Stomach (tissue), 19 donors: ENCODE measurements at places on chromosomes 3 and 15. TPM values are rescaled to one million over a fixed set of nuclear protein-coding genes. Genes with fewer than 3 reads are reported as not detected.

GRCh38 chr15:89021224-89021623 lies 67.0 kb upstream of the ABHD2 start:
- no peak for DNase-seq

DNA sequence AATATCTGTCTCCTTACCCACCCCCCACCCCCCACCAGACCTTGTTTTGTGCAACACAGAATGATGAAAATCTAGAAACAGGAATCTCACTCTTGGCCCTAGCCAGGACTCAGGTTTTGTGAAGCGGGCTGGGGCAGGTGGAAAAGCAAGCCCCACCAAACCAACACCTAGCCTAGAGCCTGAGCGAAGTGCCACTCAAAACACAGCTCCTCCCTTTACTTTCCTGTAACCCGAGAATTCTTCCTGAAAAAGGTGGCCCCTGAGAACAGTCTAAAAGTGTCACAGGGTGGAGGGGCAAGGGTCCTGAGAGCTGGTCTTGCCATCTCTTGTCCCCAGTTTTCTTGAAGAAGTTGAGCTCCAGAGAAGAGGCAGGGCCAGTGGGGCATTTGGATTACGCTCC lies 17.4 kb upstream of the RPUSD3 start:
- DNase-seq, result no peak

- DNase-seq, result peak; percentile 9
Measured at GRCh38 chr3:109985943-109986555, 648.7 kb upstream of the DPPA4 start.

GRCh38 chr3:70726961-70727360 lies 414.5 kb upstream of the MDFIC2 start:
- DNase-seq, result no peak

DNA sequence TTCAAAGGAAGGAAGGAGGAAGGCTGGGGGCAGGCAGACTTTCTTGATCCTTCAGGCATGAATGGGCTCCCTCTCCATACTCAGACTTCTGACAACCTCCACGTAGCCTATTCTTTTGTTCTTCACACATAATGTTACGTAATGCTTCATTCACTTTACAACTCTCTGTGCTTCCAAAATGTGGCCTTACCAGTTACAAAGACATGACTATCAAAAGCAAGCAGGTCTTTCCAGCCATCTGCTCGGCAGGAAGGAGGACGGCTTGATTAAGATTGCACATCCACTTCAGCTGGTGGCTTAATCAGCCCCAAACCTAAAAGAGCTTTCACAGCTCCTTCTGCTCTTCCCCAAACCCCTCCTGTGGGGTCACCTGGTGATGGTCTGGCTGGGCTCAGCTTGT lies 263.2 kb downstream of the XXYLT1 start:
- no peak for DNase-seq

DNA sequence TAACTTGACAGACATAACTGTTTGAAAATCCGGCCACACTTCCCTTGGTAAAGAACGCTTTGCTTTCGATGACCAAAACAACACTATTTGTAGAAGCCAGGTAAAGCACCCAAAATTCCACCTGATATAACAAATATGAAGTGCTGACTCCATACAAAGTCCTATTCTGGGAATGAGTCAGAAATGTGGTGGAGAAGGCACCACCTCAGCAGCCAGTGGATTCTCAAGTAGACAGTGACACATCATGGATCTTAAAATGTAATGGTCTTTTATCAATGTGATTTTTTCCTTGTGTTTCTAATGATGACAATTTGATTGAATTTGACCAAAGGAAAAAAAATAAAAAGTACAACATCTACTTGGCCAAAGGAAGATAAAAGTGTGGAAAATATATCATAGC lies 135.0 kb upstream of the WNT5A start:
- DNase-seq, result no peak

DNA sequence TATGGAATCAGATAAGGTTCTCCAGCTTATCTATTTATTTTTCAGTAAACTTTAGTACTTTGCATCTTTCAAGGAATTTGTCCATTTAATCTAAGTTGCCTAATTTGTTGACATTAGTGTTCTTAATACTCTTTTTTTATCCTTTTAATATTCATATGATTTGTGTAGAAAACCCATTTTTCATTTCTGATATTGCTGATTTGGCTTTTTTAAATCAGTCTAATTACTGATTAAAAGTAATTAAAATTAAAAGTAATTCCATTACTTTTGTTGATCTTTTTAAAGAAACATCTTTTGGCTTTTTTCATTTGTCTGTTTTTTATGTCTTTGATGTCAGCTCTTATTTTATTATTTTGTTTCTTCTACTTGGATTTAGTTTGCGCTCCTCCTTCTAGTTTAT lies 101.2 kb downstream of the CGGBP1 start:
- DNase-seq, result no peak

- DNase-seq, result no peak
Measured at GRCh38 chr3:131716007-131716406, 213.2 kb upstream of the MRPL3 start.

GRCh38 chr3:75395580-75396315 lies 268.4 kb upstream of the FRG2C start:
- no peak for DNase-seq

DNA sequence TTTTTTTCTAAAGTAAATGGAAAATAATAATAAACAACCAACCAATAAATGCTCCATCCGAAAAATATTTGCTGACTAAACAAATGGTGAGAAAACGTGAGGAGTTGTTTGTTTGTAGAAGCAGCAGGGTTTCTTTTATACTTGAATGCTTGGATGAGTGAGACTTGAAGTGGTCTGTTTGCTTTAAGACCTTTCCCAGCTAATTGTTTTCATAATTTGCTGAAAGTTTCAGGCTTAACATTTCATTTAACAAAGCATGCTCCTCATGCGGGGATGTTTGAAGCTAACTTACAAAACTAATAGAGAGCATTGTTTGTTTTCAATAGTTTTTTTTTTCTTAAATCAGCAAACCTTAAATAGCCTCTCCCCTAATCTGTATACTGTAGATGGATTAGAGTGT lies 484.6 kb downstream of the ROBO2 start:
- DNase-seq, result no peak

GRCh38 chr3:186613637-186614265 lies 891 bp downstream of the AHSG start:
- no peak for DNase-seq

DNA sequence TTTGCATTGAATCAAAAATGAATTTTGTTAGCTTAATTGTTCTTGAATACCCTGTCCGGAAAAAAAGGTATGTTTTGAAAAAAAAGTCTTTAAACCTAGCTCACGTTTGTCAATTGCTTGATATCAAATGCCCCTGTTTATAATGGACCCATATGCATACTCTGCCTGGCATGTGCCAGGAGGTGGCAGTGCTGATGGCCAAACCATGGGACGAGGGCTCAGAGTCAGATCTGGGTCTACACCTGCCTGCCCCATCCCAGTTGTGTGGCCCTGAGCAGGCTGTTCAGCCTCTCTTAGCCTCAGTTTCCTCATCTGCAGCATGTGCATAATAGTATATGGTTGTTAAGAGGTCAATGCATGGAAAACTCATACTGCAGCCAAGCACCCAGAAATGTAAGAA lies 38.8 kb downstream of the PRKCD start:
- DNase-seq, result no peak

DNA sequence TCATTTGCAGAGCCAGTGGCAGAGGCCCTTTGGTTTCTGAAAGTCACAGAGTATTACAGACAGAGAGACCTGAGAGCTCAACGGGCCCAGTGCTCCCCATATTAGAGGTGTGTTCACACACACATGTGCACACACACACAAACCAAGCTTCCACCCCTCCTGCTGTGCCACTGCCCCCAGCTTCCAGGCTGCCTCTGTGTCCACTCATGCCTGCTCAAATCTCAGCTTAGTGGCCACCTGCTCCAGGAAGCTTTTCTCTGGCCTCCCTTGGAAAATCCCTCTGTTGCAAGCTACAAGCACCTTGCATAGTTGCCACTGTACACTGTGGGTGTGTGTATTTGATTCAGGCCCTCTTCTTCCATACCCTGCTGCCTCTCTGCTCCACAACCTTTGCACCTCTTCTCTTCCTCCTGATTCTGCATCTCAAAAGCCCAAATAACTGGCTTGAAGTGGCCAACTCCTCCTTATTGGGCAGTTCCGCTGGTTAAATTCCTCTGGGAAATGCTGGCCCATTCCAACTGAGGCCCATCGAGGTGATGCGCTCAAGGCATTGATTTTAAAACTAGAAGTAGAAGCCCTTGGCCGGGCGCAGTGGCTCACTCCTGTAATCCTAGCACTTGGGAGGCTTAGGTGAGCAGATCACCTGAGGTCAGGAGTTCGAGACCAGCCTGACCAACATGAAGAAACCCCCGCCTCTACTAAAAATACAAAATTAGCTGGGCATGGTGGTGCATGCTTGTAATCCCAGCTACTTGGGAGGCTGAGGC lies 23.0 kb downstream of the MESD start:
- DNase-seq, result no peak

- DNase-seq, result no peak
Measured at GRCh38 chr3:78569804-78570203, 1198.0 kb downstream of the ROBO1 start.

- no peak for DNase-seq
Measured at GRCh38 chr3:184077881-184078280, 19.0 kb upstream of the HTR3E start.

DNA sequence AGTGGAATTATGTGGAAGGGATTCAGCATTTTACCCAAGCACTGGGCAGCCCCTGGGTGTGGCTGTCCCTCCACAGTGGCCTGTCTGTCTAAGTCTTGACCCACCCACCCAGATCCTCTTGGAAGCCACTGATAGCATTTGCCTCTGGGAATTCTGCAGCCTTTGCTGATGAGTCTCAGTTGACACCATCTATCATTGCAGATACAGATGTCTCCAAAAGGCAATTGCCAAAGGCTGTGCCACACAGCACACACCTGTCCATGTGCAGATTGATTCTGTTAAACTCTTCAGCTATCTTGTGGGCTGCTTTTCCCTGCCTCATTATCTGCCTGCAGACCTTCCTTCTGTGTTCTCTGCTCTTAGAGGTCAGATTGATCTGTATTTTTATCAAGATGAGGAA lies 18.1 kb downstream of the CX3CR1 start:
- DNase-seq, result no peak

DNA sequence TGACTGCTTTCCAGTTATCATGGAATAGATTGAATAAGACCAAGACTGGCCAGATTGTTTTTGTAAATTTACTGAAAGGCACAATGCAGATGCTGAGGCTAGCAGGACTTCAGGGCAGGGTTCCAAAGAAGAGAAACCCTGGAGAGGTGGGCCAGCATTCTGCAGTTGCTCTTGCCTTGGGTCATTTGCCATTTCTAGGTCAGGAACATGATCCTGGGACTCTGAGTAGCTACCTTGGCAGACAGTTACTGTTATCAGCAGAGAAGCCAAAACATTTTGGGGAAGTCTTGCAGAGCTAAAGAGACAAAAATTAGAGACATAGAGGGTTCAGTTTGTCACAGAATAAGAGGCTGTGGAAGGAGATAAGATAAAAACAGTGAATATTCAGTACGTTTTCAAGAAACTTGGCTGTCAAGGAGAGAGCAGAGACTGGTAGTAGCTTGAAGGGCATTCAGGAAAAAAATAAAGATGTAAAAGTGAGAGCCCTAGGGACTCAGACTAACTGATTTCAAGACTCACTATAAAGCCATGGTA lies 46.8 kb upstream of the MYRIP start:
- DNase-seq, result no peak

DNA sequence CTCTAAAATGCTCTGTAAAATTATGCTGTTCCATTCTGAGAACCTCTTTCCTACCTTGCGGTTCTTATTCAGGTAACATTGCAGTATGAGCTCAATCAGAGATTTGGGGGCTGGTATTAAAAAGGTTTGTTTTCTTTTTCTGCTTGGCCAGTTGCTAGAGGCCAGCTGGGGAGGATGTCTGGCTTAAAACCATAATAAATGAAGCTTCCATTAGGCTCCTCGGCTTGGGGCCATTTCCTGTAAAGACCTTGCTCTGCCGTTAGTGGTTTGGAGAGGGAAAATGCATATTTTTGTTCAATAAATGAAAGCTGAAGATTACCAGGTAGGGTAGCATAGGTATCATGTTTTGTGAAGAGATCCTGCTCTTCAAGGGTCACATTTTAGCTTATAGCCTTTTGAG lies 55.2 kb downstream of the MCTP2 start:
- DNase-seq, result no peak

DNA sequence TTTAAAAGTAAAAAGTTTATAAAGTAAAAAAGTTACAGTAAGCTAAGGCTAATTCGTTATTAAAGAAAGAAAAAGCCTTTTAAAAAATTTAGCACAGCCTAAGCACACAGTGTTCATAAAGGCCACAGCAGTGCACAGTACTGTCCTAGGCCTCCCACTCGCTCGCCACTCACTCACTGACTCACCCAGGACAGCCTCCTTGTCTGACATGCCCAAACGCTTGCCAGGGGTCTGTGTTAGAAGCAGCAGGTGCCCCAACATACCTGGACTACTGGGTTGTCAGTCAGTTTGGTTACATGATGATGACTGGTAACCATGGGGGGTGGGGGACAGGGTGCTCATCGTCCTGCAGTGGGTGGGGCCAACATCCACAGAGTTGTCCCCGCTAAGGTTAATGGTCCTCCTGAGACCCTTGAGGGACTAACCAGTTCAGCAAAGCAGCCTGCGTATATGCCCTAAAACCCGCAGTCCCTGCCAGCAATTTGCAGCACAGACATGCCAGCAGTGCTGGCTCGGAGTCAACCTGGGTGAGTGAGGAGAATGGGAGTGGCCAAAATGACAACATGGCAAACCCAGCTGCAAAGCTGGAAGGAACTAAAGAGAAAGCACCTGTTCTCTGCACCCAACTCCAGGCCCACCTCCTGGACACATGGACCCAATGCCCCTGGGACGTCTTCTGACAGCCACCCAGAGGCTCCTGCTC lies 49.2 kb downstream of the CYFIP1 start:
- peak; percentile 82 for DNase-seq

Gene INKA1
- 3.3 TPM for total RNA-seq

Gene NCBP2
- total RNA-seq, result 43.9 TPM

Gene GPR27
- total RNA-seq, result 2.6 TPM

Gene SLC24A5
- total RNA-seq, result not detected

Gene PAQR5
- total RNA-seq, result 10.3 TPM

Gene CDHR4
- total RNA-seq, result not detected

Gene SLC12A8
- 18.8 TPM for total RNA-seq
